Fibroblast of skin of right quadriceps (primary cell): ENCODE measurements at places on chromosomes 11 and 22.

DNA sequence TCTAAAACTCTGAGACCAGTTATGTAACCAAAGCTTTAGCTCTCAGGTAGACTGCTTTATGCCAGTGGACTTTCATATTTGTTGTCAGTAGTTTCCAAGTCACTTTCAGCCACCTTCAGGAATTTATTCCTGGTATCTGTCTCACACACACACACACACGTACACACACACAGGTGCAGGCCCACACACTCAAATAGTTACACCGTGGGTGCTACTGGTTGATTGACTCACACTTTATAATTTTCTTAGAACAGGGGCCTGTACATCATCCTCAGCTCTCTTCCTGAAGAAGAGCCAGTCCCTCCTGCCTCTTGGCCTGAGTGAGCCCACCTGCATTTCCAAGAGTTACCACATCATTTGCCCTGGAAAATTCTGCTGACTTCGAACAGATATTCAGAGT lies 555.2 kb downstream of the SOX6 start:
- no peak for DNase-seq

DNA sequence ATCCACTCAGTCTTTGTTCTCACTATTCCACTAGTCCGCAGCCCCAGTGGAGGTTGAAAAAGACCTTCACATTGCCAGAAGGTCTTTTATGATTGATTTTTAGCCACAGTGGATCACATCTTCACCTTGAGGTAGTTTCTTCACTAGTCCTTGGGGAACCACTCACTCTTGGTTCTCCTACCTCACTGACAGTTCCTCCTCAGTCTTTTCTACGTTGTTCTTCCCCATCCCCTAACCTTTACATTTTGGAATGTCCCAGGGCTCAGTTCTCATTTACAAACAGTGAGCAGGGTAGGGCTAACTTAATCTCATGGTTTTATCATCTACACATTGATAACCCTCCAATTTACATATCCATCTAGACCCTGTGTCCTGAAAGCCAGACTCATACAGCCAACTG lies 316.4 kb upstream of the SORL1-AS1 start:
- no peak for DNase-seq

DNA sequence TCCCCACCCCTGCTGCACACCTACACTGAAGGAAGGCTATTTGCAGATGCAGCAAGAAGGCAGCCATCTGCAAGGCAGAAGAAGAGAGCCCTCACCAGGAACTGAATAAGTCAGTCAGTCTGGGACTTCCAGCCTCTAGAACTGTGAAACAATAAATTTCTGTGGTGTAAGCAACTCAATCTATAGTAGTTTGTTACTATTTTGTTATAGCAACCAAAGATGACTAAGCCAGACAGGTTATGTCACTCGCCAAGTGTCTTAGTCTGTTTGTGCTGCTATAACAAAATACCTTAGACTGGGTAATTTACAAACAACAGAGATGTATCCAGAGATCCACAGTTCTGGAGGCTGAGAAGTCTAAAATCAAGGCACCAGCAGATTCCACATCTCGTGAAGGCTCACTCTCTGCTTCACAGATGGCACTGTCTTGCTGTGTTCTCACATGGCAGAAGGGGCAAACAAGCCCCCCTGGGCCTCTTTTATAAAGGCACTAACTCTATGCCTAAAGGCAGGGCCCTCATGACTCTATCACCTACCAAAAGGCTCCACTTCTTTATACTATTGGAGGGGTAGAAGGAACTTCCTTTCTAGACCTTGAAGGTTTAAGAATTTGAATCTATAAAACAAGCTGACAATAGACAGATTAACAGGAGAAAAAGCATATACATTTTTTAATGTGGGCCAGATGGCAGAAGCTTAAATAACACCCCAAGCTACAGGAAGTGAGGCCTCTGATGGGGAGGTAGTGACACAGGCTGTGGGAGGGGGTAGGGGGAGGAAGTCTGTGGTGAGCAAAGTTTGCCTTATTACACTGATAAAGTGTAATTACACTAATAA lies 12.3 kb downstream of the APOL6 start:
- DNase-seq = peak; percentile 42

- DNase-seq = no peak
Measured at GRCh38 chr22:28032861-28033260, 113.8 kb upstream of the PITPNB start.

GRCh38 chr11:89416961-89417360 lies 74.2 kb downstream of the NOX4 start:
- DNase-seq = no peak

GRCh38 chr11:46537537-46538295 lies 56.1 kb downstream of the AMBRA1 start:
- peak; percentile 76 for DNase-seq

DNA sequence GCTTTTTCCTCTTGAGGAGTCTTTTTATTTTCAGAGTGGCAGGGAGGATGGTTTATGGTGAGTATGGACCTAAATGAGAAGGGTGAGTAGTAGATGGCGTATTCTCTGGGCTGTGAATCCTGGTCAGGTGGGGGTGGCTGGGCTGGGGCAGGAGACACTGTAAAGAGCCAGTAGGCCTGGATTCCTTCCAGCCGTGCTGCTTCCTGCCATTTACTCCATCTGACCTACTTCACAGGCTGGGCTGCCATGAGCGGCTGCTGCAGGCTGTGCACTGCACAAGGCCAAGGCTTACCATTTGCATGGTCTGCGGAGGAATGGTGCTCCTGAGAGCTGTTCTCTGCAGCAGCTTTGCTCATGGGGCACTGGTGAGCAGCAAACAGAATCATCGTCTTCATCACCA lies 297.6 kb downstream of the KIRREL3 start:
- DNase-seq = no peak

DNA sequence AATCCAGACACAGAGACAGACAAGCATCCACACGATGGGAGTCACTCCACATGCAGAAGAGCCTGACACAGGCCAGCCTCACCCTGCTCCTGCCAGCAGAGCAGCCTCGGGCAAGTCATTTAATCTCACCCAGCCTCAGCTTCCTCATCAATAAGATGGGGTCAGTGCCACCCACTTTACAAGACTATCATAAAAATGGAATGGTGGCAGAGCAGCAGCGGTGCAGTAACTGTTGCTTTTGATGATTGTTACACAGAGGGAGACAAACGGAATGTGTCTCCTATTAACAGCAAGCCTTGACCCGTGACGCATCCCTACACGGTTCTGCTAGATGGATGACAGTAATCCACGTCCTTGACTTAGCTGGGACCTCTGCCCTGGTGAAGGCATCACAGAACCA lies 26.0 kb upstream of the ARFGAP3 start:
- no peak for DNase-seq

- DNase-seq = no peak
Measured at GRCh38 chr11:114027391-114027790, 32.1 kb upstream of the ZBTB16 start.

DNA sequence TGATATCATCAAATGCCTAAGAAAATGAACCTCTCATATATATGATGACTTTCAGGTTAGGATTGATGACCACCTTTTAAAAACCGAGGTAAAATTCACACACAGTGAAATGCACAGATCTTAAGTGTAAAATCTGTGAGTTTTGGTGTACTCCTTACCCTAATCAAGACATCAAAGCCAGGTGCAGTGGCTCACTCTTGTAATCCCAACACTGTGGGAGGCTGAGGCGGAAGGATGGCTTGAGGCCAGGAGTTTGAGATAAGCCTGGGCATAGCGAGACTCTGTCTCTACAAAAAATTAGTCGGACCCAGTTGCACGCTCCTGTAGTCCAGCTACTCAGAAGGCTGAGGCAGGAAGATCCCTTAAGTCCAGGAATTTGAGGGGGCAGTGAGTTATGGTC lies 140.4 kb downstream of the UVRAG start:
- no peak for DNase-seq

DNA sequence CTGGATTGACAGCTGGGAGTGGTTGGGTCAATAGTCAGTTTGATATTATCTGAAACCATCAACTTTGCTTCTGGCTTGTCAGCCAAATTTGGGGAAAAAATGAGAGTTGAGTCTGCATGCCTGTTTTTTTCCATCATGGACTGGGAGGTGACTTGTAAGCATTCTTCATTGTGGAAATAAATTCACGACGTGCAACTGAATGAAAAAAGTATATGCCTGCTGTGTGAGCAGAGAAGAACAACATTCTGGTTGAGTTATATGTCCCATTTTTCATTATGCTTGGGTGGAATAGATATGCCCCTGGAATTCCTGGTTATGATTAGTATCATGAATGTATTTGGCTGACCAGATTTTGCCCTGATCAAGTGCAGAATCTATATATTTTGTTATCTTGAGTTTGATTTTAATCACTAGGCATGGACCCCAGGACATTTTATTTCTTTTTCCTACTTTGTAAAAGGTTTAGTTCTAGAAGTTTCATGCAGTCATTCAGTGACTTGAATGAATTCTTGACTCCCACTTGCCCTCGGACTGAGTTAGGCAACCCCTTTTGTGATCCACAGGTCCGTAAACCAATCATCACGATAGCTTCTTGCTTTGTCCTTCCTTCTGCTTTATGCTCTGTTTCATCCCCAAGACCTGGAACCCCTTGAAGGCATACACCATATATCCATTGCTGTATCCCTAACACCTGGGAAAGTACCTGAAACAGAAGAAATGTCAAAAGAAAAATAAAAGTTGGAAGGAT lies 205.8 kb downstream of the NAV2 start:
- peak; percentile 51 for DNase-seq

- DNase-seq = no peak
Measured at GRCh38 chr11:127137771-127138280, 137.3 kb upstream of the KIRREL3 start.

DNA sequence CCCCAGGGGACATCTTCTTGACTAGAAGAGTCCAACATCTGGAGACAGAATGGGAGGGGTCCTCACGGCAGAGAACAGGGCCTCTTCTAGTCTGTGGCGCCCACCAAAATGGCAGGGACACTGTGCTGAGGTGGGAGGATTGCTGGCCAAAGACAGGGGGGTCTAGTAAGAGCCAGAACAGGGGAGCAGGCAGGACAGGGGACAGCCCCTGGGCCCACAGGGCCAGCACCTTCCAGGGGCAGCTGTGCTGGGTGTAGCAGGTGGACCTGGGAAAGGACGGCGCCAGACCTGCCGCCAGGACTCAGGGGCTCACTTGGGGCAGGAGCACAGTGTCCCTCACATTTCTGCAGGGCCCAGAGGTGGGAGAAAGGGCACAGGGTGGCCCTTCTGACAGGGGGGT lies 858 bp upstream of the APOBEC3A start:
- DNase-seq = no peak

DNA sequence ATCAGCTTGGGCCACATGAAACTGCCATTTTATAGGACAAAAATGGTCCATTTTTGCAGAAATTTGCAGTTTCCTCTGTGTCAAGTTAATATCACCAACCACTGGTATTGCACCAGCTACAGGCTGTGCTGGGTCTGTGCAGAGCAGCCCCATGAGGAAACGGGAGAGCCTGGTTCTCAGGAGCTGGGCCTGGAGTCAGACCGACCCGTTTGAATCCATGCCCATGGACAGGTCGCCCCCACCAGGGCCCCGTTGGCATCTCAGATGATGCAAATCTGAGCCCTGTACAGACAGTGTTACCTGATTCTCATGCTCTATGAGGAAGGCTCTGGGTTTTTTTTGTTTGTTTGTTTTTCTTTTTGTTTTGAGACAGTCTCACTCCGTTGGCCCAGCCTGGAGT lies 9.8 kb upstream of the SEC14L6 start:
- no peak for DNase-seq
